ENCODE measurements at places on chromosomes 16 and 17.

DNA sequence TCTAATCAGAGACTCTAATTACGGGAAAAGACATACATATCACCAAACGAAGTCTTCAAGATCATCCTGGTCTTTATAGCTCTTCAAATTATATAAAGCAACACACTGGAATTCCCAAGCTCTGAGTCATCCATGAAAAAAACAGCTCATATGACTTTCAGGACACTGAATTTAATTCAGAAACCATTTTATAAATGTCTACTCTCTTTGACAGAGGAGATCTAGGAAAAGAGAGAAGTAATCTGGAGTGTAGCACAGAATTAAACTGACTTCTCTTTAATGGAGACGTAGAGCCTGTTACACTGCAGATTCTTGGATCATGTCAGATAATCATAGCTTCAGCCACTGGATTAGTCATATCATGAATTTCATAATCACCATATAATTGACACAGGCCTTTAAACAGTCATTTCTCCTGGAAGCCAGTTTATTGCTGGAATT, 86.8 kb upstream of the WSB1 start:
- DNase-seq: no peak

DNA sequence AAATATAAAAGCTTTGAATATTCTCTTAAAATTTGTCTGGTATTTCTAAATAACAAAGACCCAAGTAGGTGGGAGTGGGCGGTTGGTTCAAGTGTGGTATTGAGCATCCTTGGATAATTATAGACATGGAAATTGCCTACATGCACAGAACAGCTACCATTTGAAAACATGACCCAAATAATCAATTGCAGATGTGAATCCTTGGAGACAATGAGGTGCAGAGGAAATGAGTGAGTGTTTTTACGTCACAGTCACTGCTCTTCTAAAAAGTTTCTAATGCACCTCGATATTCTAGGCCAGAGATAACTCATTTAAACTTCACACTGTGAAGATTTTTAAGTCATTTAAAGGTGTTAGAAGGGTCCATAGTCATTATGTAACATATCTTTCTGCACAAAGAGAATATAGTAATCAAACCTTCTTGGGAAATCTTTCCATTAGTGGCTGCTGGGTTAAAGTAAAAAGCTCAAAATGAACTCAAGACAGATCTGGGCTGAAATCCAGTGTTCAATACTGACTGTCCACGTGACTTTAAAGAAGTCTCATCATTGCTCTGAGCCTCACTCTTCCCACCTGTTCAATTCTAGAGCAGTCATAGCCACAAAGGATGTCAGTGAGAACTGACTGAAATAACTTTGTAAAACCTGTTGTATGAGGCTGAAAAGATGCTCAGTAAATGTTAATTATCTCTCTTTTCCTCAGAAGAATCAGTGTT, 144.5 kb downstream of the CDH11 start:
- DNase-seq: no peak

GRCh38 chr16:67928561-67929364, 2.9 kb downstream of the CTRL start:
- no peak for DNase-seq

DNA sequence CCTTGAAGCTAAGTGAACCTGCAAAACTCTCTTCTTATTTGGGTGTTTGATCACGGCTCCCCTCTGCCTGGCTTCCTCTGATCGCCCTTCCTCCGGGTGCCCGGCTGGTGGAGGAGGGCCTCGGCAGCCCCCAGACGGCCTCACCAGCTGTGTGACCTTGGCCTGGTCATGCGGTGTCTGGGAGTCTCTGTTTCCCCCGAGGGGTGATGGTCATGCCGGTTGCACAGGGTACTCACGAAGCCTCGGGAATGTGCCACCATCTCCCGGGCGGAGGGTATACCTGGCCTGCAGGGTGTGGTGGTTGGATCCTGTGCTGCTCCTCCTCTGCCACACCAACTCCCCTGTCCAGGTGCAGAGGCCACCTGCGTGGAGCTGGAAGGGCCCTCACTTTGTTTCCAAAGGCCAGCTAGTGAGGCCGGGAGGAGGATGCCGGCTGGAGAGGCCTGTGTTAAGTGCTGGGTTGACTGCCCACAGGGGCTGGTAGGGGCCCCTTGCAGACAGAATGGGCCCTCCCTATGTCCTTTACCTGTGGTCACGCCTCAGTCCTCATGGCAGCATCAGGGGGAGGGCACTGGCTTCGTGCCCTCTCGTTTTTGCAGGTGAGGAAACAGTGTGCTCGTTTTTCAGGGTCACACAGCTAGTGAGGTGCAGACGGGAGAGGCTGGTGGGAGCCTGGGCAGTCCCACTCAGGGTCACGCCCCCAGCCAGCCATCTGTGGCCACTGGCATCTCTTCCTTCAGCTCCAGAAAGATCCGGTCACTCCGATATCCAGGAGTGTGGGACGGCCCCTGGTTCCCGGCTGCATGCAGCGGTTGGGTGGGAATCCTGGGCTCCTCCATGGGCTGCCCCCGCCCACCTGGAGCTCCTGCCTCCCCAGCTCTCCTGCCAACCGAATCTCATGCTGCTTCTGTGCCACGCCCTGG, 148.5 kb upstream of the GSE1 start:
- no peak for DNase-seq

- no peak for DNase-seq
Measured at GRCh38 chr16:78633551-78633950, 534.1 kb downstream of the WWOX start.

All from left hindlimb (tissue), 1 donor.